ENCODE measurements at places on chromosomes 5 and 9.

GRCh38 chr5:67793966-67794365, 421.6 kb upstream of the PIK3R1 start:
- DNase-seq: no peak

GRCh38 chr5:146185161-146185560, 2.7 kb upstream of the LARS1 start:
- peak; percentile 29 for DNase-seq

GRCh38 chr5:157248821-157249470, 17.0 kb upstream of the CYFIP2 start:
- no peak for DNase-seq

DNA sequence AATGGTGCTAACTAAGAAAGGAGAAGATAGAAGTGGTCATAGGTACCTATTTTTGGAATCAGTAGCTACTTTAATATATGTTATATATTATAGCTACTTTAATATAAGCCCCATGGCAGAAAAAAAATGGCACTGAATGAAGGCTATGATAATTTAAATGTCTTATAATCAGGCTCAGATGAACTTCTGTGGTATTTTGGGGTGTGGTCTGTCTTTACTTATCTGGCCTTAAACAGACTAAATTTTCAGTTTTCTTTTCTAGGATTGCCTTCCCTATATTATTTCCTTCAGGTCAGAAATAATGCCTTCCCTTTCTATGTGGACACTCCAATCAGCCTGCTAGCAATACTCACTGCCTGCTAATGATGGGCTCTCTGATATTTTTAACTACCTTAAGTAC, 292.3 kb downstream of the SLF1 start:
- DNase-seq: no peak

- DNase-seq: no peak
These were observed 27.3 kb downstream of the ACO1 start for GRCh38 chr9:32411753-32412152.

GRCh38 chr5:96050273-96050880, 88.7 kb upstream of the ELL2 start:
- no peak for DNase-seq

DNA sequence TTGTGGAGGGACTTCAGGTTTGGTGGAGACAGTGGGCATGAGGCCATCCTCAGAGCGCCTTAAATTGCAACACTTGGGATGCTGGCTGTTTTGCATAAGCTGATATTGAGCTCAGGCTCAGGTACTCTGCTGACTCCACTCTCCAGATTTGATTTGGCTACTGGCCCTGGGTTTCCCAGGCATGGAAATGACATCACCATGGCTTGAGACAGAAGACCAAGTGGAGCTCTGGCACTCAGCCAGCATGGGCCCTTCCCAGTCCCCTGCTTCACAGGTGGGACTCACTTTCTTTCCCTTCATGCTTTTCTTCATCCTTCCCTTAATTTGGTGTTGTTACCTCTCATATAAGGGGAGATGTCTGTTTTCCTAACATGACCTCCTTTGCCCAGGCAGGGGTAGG, 72.0 kb upstream of the IL12B start:
- no peak for DNase-seq

- no peak for DNase-seq
These were observed 75.4 kb downstream of the EMB start for GRCh38 chr5:50365426-50366251.

GRCh38 chr9:104851546-104851920, 76.4 kb downstream of the ABCA1 start:
- no peak for DNase-seq

GRCh38 chr5:6736524-6737042, 23.4 kb downstream of the TENT4A start:
- no peak for DNase-seq

- DNase-seq: no peak
These were observed 65.0 kb upstream of the AFAP1L1 start for GRCh38 chr5:149206524-149207141.

DNA sequence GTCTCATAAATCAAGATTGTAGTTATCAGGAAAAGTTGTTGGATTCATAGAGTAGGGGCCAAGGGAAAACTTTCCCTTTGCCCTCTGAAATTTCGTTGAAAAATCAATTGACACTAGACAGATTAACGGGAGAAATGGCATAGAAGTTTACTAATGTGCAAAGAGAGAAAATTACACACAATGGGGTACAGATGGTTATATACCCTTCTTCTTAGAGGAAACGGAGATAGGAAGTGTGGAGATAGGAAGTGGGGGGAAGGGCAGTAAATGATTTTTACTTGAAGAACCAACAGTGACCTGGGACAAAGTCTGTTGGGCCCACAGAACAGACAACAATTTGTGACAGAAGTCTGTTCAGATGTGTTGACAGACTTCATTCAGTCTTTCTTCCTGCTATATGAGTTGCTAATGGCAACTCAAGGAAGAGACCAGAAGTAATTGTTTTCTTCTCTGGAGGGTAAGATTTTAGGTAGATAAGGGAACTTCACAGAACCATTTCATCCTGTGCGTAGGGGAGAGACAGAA, 177.9 kb downstream of the C9orf152 start:
- no peak for DNase-seq

- DNase-seq: peak; percentile 13
These were observed 822 bp downstream of the RASEF start for GRCh38 chr9:83061990-83062650.

GRCh38 chr9:113349066-113349444, 286 bp upstream of the BSPRY start:
- DNase-seq: no peak

GRCh38 chr9:20447291-20447690, 175.0 kb downstream of the MLLT3 start:
- peak; percentile 16 for DNase-seq

GRCh38 chr5:60277941-60278340, 384.4 kb upstream of the PDE4D start:
- no peak for DNase-seq

GRCh38 chr5:102789469-102789868, 34.4 kb downstream of the PAM start:
- DNase-seq: no peak

GRCh38 chr9:131112374-131113154, 12.8 kb upstream of the NUP214 start:
- no peak for DNase-seq

GRCh38 chr5:531749-532315, 7.6 kb upstream of the SLC9A3 start:
- no peak for DNase-seq

DNA sequence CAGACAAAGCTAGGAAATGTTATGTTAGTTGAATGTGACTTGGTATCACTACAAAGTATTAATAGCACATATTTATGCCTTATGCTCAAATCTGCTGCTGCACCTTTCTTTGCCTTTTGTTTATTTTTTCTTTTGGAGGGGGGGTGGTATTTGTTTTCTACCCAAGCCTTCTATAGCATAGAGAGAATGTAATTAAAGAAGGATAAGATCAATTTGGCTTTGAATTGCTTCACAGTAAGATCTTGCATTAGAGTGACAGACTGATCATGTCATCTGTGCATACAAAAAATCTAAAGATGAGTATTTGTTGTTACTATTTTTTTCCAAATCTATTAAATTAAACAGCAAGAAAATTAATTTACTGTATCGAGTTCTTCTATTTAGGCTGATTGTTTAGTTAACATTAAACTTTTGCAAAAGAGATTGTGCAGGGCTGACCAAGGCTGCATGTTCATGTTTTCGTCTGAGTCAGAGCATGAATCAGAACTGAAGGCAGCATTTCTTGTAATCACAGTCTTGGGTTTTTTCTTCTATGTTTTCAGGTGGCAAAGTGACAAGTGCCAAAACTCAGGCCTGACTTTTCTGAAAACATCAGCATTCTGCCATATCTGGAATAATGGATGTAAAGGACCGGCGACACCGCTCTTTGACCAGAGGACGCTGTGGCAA, 1007.1 kb upstream of the WWC1 start:
- peak; percentile 29 for DNase-seq

GRCh38 chr9:32486839-32487562, 39.0 kb downstream of the RIGI start:
- DNase-seq: peak; percentile 8

DNA sequence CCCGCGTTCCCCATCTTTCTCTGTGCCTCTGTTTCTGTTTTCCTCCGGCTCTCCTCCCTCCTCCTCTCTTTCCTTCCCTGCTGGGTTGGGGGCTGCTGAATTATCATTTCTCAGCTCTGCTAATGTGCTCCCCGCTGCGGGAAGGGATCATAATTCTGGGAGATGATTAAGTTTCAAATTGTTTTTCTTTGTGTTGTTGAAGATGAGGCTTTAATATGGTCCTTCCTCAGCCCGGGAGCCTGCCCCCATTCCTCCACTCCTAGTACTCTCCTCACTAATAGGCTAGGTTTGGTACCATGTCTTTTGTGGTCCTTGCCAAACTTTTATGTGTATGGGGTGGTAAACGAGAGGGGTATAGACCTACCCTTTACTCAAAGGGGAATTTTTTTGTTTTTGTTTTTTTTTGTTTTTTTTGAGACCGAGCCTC, 5.7 kb upstream of the PCDH1 start:
- DNase-seq: no peak

Measured in EH (cell line).